Brain pericyte (primary cell): ENCODE measurements at places on chromosomes 12 and 14.

DNA sequence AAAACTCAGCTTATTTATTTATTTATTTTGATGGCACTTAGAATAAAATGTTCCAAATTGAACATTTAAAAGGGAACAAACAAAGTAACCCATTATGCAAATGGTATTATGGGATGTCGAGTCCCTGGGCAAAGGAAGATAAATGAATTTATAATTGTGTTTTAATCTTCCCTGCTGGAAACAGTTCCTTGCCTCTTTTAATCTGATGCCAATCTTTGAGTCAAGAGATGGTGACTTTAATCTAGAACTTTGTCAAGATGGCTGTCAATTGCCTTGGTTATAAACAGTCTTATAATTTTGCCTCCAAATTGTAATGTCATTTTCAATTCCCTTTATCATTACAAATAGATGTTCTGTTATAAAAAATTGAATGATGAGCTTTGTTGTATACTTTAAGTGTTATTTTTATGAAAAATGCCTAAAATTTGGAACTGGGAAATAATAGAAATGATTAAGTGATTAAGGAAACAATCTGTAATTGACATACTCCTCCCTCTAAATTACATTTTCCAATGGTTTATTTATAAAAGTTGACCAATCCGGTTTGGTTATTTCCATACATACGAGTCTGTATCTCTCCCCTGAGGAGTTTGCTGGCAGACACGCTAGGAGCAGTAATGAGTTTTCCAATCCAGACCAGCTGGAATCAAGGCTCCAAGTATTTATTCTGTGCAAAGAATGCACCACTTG is 134.9 kb upstream of the FRMD6 start:
- DNase-seq = no peak

GRCh38 chr12:100794441-100795173 is at the start of gene ANO4:
Gene ANO4, plus strand, starts transcription at chr12:100794776. Its CDS starts 107,010 bp downstream, at chr12:100901786.
- DNase-seq = no peak

GRCh38 chr14:44634692-44635091 is 127.6 kb upstream of the FSCB start:
- no peak for DNase-seq

DNA sequence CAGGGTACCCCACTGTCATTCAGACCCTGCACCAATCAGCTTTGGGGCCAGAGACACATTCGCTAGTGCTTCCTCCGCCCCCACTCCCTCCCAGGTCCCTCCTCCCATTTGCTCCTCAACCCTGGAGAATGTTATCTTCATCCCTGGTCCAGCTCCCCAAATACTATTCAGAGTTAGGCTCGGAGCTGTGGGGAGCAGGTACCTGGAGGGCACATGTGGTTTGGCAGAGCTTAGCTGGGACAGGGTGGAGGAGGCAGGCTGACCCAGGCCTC is 19.5 kb downstream of the VSX2 start:
- DNase-seq = no peak

DNA sequence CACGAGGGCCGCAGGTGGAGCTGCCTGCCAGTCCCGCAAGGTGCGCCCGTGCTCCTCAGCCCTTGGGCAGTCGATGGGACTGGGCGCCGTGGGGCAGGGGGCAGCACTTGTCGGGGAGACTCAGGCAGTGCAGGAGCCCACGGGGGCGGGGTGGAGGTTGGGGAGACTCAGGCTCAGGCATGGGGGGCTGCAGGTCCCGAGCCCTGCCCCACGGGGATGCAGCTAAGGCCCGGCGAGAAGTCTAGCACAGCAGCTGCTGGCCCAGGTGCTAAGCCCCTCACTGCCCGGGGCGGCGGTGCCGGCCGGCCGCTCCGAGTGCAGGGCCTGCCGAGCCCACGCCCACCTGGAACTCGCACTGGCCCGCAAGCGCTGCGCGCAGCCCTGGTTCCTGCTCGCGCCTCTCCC is 39.2 kb upstream of the P2RX7 start:
- DNase-seq = no peak

- no peak for DNase-seq
Measured at GRCh38 chr14:105577314-105577861, 51.0 kb downstream of the TMEM121 start.

GRCh38 chr12:20494851-20495250 is 126.5 kb downstream of the PDE3A start:
- no peak for DNase-seq

DNA sequence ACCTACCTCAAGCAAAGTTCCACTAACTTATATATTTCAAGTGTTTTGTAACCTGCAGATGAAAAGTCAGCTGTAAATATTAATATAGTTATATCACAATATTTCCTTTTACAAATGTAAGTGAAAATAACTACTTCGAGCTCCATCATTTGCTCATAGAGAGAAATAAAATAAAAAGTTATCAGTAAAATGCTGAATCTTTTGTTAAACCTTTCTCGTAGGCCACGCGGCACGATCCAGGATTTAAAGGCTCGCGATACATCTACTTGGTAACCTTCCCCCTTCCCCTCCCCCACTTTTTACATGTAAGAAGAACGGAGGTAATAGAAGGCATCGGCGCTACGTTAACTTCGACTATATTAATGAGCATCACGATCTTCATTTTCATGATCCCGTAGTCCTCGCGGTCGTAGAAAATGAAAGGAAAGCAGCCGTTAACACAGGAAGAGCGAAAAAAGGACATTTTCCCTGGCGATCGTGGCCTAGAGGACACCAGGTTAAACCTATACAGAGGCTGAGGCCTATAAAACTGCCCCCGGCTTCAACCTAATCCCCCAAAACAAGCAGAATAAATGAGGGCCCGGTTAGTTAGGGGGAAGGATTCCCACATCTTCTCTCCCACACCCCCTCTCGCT is 508 bp downstream of the HNRNPC start:
- DNase-seq = peak; percentile 20

DNA sequence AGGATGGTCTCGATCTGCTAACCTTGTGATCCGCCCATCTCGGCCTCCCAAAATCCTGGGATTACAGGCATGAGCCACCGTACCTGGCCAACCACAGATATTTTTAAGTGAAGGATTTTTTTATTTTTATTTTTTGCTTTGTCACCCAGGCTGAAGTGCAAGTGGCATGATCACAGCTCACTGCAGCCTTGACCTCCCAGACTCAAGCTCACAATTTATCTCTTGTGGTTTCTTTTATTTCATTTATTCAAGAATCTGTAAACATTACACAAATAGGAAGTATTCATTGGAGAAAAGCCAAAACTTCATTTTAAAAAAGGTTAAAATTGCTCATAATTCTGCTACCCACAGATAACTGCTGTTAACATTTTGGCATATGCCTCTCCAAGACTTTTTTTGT is 13.3 kb downstream of the MOAP1 start:
- DNase-seq = no peak

GRCh38 chr14:101862177-101862576 is 100.7 kb downstream of the PPP2R5C start:
- DNase-seq = no peak

DNA sequence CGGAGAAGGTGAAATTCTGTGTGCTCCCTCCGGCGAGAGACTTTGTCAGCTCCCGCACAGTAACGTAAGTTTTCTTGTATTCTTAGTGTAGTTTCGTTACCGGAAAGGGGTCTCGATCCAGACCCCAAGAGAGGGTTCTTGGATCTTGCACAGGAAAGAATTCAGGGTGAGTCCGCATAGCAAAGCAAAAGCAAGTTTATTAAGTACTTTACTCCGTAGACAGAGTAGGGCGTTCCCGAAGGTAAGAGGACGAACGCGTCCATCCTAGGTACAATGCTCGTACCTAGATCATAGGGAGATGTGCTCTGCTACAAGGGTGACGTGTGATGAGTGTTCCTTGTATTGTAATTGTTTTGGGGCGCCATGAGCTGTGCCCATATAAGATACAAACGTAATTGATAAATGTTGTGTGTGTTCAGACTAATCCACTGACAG is 293 bp downstream of the IFI27L1 start:
- DNase-seq = no peak

DNA sequence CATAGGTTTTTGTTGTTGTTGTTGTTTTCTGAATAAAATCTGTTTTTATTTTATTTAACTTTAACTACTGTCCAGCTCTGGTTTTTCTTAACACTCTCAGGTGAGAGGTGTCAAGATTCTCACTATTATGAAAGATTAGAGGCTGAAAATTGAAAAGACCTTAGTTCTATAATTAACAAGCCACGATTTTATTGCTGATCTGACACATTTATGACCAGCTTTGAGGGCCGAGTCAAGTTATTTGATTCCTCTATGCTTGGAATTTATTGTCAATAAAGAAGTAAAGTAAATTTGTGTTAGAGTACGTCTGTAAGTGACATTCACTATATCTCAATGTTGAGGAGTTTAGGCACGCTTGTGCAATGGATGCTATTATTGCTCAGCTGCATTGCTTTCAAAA is 808.8 kb downstream of the GALC start:
- DNase-seq = no peak

- DNase-seq = no peak
Measured at GRCh38 chr14:27392153-27392552, 794.3 kb upstream of the NOVA1 start.

DNA sequence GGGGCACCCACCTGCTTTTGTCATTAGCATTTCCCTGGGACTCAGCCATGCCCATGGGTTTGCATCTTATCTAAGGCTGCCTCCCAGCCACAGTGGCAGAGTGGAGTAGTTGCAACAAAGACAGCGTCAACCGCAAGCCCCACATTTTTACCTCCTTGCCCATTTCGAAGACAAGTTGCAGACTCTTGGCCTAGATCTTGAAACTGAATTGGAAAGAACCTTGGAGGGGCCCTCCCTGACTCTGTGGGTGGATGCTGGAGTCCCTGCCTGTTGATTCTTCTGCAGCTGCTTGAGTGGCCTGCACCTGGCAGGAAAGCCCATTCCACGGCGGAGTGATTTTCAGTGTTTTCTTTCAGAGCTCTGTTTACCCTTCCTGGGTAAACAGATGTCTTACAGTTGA is 309.0 kb downstream of the VRK1 start:
- no peak for DNase-seq

DNA sequence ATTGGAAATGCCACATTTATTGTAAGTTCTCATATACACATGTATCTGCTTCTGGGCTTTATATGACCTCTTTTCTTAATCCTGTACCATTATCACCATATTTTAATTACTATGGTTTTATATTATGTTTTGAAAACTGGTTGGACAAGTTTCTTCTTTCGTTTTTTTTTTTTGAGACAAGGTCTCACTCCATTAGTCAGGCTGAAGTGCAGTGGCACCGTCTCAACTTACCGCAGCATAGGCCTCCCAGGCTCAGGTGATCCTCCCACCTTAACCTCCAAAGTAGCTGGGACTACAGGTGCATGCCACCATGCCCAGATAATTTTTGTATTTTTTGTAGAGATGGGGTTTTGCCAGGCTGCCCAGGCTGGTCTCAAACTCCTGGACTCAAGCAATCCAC is 44.6 kb downstream of the GALNT4 start:
- DNase-seq = no peak

GRCh38 chr12:10601860-10602259 is 11.5 kb downstream of the MAGOHB start:
- no peak for DNase-seq

GRCh38 chr12:11958221-11959091 is 112.3 kb upstream of the BCL2L14 start:
- DNase-seq = peak; percentile 87

- DNase-seq = no peak
Measured at GRCh38 chr12:101038289-101038871, 171.7 kb downstream of the SLC5A8 start.

DNA sequence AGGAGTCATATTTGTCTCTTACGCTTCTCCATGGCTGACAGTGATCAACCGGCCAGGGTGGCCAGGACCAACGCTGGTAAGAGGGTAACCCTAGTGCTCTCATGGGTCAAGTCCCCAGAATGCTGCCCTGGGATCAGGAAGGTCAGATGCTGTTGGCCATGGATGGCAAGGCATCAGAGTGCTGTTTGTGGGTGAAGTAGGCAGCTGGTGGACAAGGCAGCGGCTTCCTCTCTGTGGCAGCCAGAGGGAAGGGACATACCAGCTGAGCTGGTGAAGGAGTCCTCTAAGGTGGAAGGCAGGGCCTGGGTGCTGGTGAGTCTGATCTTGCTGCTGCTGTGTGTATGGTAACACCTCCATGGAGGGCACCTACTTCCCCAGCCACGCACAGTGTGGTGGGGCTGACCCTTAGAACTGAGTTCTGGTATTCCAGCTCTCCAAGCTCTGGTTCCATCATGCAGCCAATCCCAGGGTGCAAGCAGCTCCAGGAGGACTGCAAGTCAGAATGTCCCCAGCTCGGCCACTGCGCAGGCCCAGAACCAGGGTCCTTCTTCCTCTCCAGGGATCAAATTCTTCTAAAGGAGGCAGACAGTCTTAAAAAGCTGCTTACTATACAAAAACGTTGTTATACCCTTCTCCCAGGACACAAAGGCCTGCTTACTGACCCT is 13.4 kb upstream of the SMOC1 start:
- DNase-seq = no peak

DNA sequence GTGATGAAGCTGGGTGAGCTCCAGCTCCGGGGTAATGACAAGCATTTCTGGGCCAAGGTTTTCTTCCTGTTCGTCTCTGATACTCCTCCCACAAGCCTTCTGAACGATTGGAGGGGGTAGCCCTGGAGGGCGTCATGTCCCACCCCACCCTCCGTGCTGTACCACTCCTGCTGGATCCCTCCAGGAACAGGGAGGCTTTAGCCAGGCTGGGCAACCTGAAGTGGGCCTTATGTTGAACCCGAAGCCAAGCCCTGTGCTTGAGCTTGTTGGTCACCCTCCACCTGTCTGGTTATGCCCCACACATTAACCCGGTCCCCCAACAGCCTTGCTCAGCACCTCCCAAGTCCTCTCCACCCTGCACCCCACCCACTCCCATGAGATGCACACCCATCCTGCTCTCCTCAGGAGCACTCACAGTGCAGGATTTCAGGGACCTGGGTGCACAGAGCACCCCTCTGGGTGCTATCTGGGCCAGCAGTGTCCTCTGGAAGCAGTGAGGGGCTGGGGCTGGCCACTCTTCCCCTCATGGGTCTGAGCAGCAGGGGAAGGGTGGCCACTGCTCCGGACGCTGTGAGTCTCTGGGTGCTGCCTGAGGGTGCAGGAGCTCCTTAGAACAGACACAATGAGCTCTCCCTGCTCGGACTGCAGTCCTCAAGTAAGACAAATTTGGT is 6.8 kb upstream of the KRT83 start:
- no peak for DNase-seq

DNA sequence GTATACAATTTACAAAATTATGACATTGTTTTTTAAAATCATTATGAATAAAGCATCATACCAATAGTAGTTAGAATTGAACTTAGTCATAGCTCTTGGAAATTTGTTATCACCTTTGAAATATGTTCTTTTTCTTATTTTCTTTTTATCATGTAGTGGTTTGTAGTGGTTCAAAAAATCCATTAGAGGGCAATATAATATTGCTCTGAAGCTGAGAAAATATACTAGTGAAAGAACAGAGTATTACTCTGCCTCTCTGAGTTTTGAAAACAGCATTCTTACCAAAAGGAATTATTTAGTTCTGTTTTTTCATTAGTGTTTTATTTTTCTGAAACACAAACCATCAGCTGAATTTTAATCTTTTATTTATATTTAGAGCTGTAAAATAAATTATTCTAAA is 76.2 kb downstream of the PDZRN4 start:
- DNase-seq = no peak

DNA sequence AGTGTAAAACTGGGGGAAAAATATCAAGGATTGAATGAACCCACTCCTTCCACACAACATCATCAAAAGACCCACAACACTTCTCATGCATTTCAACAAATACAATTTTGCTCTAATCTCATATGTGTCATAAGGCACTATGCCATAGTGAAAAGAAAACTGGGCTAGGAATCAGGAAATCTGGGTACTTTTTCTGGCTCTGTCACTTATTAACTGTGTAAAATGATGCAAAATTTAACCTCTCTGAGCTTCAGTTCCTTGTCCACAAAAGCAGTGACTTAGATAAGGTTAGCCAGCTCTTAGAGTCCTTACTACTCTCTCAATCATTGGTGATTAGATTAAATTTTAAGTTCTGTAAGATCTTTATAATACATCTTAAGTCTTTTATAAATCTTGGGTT is 250.5 kb upstream of the SOX5 start:
- DNase-seq = no peak
